Suppressor macrophage treated with lipopolysaccharide for 1 hour (primary cell): ENCODE measurements at places on chromosomes 11 and 22.

DNA sequence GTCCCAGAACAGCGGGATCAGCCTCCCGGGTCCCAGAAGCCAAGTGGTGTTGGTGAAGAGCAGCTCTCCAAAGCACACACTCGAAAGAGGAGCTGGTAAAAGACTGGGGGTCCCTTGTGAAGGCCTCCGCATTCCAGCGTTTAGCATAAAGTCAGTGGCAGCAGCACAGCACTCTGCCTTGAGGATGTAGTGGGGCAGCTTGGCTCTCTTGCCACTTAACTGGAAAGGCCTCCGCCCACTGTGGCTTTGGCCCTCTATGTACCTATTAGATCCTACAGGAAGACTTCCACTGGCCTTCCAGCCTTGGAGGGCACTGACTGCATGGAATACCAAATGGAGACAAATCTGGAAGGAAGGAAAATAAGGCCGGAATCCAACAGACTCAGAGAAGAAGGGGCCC, 1455.3 kb downstream of the BRD1 start:
- DNase-seq = no peak

DNA sequence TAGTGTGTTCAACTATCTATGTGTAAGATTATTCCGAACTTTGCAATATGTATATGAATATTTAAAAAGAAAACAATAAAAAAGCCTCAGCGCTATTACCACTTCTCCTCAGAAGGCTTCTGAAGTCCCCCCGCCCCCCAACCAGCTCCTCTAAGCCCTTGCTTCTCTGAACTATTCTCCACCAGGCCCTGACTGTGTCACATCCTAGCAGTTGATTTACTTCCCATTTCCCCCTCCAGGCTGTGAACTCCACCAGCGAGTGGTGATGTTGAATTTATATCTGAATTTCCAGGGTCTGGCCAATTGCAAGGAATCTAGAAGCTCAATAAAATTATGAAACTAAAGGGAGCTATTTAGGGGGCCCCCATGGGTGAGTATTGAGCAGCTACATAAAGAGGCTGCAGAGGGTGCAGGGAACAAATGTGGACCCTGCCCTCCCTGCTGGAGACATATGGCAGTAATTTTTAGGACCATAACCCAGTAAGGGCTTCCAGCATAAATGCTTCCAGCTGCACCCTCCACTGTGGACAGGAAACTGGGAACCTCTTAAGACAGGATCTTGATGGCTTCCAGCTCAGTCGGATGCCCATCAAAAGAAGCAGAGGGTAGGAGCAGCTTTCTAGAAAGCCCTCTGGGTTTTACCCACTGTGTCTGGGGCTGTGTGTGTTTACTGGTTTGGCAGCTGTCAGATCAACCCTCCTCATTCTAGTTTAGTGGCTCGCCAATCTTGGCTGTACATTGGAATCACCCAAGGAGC, 81.4 kb downstream of the TIMP3 start:
- peak; percentile 25 for DNase-seq

DNA sequence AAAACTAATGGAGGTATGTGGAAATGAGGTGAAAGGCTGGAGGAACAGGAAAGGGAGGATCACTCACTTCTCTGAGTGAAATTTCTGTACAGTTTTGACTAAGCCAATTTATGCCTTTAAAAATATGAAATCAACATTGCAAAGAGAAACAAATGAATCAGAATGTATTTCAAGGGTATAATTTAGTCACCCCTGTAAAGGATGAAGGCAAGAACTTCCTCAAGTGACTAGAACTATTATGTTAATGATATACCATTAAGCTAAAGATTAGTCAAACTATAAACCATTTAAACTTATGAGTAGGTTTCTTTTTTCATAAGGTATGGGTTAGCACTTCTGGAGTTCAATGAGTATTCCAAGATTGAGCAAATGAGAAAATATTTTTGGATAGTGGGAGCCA, 184.5 kb upstream of the CHORDC1 start:
- DNase-seq = no peak

- DNase-seq = no peak
These were observed 3.1 kb downstream of the PPM1F start for GRCh38 chr22:21949569-21949918.

GRCh38 chr11:104090767-104091166, 54.3 kb downstream of the DDI1 start:
- no peak for DNase-seq

DNA sequence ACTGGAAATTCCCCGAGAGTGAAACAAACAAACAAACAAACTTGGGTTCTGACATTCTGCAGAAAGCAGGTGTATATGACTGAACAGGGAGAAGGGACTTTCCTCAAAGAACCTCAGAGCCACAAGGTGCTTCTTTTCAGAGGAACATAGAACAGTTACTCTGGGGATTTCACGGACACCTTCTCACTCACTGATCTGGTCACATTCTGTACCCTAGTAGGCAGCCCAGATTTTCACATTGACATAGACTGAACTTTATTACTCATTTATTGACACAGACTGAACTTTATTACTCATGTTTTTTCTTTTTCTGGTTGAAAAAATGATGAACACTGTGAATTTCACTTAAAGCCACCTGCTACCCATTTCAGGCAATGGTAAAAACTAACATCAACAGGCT, 263.0 kb downstream of the OPCML start:
- no peak for DNase-seq

DNA sequence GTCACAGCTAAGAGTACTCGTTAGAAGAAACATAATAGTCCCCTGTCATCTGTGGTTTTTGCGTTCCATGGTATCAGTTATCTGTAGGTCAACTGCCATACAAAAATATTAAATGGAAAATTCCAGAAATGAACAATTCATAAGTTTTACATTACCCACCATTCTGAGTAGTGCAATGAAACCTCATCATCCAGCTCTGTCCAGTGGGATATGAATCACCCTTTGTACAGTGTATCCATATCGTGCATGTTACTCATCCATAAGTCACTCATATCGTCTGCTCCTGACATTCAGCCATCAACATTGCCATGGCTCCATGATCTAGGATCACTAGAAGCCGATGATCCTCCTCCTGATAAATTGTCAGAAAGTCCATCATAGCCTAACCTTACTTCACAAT, 174.9 kb upstream of the C11orf87 start:
- DNase-seq = no peak

DNA sequence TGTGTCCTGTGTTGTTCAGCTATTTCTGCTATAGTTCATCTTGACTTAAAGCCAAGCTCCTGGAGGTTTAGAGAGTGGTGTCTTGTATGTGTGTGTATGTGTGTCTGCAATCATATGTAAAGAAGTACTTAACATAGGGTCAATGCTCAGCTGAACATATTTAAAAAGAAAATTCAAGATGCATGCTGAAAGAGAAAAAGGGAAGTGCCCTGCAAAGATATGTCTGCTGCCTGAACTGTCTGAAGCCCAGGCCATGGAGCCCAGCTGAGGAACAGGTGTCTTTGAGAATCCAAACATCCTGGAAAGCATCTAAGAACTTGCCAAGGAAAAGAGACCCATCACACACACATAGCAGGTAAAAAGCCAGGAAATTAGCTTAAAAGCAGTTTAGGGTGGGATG, 6.6 kb downstream of the TCN1 start:
- no peak for DNase-seq

DNA sequence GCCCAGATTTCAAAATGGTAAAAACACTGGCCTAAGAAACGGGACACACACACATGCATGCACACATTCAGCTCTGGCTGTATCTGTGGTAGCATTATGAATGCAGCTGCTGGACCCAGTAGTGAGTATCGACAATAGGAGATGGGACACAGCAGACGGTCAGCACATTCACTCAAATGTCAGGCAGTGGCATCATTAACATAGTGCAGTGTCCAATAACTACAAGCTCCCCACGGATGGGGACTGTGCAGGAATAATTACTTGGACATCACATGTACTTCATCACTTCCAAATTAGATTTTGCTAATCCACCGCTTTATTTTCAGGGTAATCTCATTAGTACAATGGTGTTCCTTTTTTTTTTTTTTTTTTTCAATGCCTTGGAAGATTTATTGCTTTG, 109.5 kb downstream of the FANCF start:
- DNase-seq = no peak

DNA sequence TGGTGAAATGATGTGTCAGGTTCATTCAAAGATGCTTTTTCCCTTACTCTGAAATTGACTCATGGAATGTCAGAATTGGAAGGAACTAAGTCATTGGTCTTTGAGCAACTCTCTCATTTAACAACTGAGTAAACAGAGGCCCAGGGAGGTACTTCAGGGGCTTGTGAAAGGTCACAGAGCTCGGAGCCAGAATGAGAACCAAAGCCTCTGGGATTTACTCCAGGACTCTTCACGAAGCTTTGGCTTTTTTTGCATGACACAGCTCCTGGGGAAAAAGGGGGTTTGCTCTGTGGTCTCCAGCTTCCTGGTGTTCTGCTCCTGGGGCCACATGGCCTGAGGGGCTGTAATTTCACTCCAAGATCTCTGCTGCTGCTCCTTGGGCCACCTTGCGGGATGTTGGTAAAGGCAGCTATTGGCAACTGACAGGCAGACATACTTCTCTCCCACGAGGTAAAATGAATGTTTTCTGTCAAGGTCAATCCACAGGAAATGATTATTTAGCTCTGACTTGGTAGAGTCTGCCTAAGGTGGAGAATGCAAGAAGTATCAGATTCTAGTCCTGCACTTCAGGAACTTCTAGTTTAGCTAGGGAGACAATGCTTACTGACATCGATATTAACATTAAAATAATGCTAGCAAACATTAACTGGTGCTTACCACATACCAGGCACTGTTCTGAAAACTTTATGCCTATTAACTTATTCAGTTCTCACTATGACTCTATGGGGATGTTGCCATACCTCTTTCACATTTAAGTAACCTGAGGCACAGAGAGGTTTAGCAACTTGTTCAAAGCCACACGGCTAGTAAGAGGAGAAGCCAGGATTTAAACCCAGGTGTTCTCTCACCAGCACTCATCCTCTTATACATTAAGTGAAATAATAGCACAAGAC, 16.1 kb downstream of the PKNOX2 start:
- DNase-seq = no peak
